Large intestine (tissue), 12 donors: ENCODE measurements at places on chromosomes 16 and 17.

DNA sequence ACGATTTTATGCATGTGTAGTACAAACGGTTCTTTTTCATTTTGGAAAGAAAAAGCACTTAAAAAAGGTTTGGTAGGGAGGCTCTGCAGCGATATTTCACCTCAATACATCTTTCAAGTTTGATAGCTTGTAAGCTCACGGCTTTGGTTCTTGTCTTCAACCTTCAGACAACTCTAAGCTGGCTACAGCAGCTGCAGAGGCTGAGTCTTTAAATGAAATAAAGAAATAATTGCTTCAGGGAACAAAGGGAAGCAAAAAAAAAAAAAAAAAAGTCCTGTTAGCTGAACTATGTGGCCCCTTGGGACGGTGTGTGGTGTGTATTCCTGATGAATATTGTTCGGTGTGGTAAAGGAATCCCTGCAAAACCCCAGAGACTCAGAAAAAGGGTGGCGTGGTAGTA lies 265.1 kb downstream of the NTN1 start:
- DNase-seq = no peak

DNA sequence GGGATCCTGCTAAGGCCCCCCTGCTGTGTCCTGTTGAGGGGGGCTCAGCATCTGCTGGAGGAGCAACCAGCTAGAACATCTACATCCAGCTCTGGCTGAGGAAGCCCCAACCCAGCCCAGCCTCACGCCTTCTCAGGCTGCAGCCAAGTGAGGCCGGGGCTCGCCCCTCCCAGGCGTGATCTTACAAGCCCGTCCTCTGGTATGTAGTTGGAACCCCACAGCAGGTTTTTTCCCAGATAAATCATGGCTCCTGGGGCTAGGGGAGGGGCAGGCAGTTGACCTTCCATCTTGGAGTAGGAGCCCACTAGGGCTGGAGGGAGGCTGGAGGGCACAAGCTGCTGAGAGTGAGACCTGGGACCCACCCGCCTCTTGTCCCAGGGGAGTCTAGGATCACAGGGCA lies 4.7 kb downstream of the FAM83G start:
- DNase-seq = no peak

DNA sequence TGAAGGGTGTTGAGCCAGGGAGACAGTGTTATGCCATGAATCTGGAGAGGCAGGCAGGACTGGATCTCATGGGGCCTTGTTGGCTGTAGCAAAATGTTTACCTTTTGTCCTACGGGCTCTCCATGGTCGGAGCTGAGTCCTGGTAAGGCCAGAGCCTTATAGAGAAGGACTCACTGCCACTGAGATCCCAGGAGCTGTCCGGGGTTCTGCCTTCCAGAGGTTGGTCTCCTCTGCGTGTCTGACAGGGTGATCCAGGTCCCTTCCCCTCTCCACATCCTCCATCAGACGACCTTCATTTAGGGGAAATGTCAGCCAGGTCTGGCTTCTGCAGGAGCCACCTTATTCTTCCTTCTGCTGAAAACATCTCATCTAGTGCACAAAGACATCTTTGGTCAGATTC lies 285.2 kb upstream of the N4BP1 start:
- DNase-seq = no peak

GRCh38 chr17:21463204-21463661 lies 87.1 kb downstream of the KCNJ12 start:
- DNase-seq = no peak

DNA sequence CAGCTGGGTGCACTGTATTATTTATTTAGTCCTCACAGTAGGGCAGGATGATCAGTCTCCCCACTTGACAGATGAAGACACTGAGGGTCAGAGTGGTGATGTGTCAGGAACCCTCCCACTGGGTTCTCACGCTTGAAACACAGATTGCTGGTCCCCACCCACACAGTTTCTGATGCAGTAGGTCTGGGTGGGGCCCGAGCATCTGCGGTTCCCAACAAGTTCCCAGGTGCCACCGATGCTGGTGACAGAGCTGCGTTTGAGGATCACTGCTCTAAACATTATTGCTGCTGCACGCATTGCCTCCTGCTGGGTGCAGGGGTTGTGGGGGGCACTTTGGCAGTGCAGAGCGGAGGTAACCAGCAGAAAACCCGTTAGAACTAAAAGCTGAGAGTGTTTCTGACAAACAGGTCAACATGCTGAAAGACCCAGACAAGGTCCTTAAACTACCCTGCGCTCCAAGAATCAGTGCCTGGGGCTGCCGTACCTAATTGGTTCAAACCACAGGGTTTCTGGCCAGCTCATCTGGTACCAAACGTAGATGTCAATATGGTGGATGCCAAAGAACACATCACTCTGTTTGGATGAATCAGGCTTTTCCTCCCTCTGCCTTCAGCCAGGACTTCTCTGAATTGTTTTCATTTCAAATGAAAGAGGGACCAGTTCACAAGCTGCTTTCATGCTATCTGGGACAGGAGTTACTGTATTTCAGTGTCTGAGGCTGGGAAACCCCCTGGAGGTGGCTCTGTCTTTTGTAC lies 76.0 kb downstream of the ABCC1 start:
- DNase-seq = no peak

- DNase-seq = no peak
Observed at GRCh38 chr17:81635973-81636504, 873 bp downstream of the NPLOC4 start.

- no peak for DNase-seq
Observed at GRCh38 chr16:75323933-75324332, 72.5 kb upstream of the BCAR1 start.

- DNase-seq = no peak
Observed at GRCh38 chr16:78762222-78762621, 662.8 kb downstream of the WWOX start.

DNA sequence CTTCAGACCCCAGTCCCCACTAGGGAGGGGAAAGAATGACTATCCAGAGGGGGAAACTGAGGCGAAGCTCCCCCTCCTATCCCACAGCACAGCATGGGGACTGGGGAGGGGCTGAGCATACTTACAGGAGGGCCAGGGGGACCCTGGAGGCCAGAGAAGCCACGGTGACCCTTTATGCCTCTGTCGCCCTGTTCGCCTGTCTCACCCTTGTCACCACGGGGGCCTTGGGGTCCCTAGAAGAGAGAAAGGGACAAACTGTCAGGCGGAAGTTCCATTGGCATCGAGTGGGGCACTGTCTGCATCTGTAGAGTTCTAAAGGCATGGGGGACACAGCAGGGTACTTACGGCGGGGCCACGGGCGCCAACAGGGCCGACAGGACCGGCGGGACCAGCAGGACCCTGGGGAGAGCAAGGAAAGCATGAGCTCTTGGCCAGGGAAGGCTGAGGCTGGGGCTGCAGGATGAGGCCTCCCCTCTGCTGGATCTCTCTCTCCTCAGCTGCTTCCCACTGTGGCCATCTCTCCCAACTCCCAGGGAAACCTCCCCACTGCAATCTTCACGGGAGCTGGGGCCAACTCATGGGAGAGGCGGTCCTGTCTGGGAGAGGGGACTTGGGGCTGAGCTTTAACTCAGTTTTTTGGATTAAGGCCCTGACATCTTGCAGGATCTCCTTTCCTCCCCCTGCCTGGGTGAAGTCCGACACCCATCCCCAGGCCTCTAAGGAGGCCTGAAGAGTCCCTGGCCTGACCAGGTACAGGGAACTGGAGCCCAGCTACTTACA lies 13.5 kb downstream of the COL1A1 start:
- no peak for DNase-seq

DNA sequence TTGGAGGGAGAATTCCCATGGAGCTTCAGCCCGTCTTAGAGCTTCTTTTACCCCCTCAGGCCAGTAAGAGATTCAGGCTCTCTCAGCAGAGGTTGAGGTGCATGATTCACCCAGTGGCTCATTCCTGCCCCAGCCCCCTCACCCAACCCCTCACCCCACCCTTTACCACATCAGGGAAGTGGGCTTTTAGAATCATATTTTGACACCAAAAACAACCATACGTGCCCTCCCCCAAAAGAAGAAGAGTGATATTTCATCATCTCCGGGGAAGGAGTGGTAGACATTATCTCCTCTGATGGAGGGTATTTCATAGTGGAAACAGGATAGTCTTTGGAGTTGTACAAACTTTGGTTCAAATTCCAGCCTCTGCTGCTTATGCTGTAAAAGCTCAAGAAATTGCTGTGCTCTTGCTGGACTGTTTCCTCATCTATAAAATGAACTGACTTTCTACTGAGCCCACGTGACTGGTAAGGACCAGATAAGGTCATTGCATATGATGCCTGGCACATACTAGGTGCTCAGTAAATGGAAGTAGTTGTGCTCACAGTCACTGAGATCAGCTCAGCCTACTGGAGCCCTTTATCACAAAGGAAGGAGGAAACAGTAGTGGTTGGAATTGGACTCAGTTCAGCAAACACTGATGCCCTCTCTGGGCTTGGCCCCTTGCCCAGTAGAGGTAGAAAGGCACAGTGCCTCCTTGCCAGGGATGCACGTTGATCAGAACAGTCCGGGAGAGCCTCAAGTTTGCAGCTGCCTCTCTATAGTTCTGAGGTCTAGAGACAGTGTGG lies 18.3 kb upstream of the CCL5 start:
- no peak for DNase-seq

DNA sequence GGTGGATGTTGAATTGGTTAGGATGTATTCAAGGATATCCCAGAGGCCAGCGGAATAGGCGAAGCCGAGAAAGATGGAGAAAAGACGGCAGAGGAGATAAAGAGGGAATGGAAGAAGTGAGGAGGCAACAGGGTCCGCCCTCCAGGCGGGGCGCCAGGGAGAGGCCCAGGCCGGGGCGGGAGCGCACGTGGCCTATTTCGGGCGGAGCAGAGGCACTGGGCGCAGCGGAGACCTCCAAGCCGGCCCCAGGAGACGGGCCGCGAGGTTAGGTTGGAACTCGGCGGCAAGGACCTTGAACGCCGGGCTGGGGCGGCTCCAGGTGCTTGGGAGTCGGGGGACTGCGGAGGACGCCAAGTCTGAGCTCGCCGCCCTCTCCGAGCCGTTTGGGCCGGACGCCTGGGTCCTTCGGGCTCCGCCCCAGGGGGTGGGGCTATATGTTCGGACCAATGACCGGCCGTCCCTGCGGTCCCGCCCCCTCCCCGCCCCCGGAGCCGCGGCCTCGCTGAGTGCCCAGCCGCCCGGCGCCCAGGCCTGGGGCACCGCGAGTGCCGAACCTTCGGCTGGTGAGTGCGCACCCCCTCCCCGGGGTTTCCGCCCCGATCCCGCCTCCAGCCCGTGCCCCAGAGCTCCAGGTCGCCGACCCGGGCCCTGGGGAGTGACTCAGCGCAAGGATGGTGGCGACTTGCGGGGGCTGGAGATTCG lies at the start of gene ZNF771:
Gene ZNF771, plus strand, starts transcription at position 505 of the 702 bp plus-strand sequence. CDS start 448 bp downstream, outside the sequence.
- DNase-seq = peak; percentile 95

- DNase-seq = no peak
Observed at GRCh38 chr17:67994817-67995569, 1.3 kb downstream of the C17orf58 start.

GRCh38 chr16:65125871-65126270 lies 4.0 kb upstream of the CDH11 start:
- no peak for DNase-seq

GRCh38 chr17:81888988-81889595 lies 2.3 kb downstream of the ALYREF start:
- DNase-seq = no peak
